CD4-positive, alpha-beta T cell treated with Interleukin-4 for 1 hour (primary cell): ENCODE measurements at places on chromosomes 4 and X.

GRCh38 chrX:154827194-154828015, 7.1 kb downstream of the SMIM9 start:
- DNase-seq = no peak

GRCh38 chr4:113461281-113461680, 300.3 kb downstream of the CAMK2D start:
- DNase-seq = no peak

DNA sequence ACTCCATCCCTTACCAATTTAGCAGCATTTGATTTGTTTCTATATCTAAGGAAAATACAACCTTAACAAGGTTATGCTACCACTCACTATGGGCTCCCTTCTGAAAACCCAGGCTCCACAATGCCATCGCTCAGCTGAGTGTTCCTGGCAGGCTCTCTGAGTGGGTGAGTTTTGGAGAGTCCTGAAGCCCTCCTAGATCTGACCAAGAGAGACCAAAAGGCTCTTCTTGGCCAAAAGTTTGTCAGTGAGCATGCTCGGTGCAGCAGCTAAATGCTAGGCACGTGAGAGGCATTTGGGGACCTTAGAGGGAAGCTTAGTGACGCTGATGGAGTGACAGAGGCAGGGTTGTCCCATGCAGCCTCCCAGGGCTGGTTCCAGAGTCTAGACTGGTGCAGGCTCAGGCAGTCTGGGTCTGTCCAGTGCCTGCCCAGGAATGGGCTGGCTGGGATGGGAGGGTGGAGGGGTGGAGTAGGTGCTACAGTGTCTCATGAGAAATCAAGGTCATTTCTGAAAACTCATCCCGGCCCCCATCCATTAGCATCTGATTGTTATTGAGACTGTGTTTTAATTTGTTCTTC, 346.8 kb downstream of the NR3C2 start:
- no peak for DNase-seq

- no peak for DNase-seq
Measured at GRCh38 chrX:110318664-110318968, 731 bp upstream of the AMMECR1 start.

GRCh38 chr4:80195441-80196140, 1.7 kb upstream of the PRDM8 start:
- DNase-seq = no peak

- DNase-seq = no peak
Measured at GRCh38 chrX:12997906-12998687, 23.2 kb downstream of the TMSB4X start.

GRCh38 chr4:72743078-72743477, 174.1 kb upstream of the ADAMTS3 start:
- DNase-seq = no peak

DNA sequence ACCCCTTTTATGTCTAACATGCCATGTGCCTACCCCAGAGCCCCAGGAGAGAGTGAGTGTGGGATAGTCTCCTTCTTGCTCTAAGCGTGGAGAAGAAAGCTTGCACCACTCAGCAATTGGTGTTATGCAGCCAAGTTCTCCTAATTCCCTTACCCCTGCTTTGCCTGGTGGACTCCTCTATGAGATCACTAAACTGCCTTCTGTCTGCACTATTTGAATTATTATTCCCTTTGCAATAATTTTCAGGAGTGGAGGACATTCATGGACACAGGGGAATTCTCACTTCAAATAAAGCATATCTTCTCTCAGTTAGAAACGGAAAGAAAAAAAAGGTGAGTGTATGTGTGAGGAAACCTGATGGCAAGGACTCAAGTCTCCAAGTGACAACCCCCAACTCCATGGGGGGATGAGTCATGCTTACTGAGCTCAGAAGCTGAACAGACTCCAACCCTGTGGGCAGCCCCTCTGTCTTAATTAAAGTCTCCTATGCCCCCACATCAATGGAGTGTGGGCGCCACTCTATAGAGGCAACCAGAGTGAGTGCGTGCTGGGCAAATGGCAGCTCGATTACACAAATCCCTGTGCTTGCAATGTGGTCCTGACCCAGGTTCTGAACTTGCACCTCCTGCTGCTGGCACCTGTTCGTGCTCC, 381.9 kb downstream of the RAB28 start:
- no peak for DNase-seq

DNA sequence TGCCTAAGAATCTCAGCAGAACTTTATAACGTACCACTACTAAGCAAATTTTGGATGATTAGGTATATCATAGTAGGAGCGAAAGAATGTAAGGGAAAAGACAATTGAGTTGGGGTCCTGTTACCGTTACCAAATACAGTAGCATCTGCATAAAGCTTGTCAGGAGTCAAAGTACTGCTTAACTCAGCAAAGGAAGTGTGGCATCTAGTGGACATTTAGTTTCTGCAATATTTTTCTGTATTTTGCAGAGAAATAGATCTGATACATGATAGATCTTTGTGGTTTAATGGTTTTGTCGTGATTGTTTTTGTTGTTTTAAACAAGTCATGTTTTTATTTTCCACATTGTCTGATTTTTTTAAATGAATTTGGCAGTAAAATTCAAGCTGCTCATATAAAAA, 81.0 kb upstream of the SMARCAD1 start:
- DNase-seq = no peak

GRCh38 chrX:45143455-45143854, 57.2 kb downstream of the DIPK2B start:
- DNase-seq = no peak
